Fibroblast of villous mesenchyme (primary cell): ENCODE measurements at places on chromosomes 13 and 19. TPM values are rescaled to one million over a fixed set of nuclear protein-coding genes. Genes with fewer than 3 reads are reported as not detected.

- no peak for DNase-seq
Observed at GRCh38 chr13:101829484-101829883, 377.0 kb downstream of the ITGBL1 start.

GRCh38 chr19:47075179-47075810, 26.9 kb upstream of the TMEM160 start:
- DNase-seq = no peak

GRCh38 chr13:112592181-112592580, 4.2 kb upstream of the TUBGCP3 start:
- DNase-seq = no peak

- no peak for DNase-seq
Observed at GRCh38 chr19:43496960-43497359, 7.6 kb downstream of the PHLDB3 start.

DNA sequence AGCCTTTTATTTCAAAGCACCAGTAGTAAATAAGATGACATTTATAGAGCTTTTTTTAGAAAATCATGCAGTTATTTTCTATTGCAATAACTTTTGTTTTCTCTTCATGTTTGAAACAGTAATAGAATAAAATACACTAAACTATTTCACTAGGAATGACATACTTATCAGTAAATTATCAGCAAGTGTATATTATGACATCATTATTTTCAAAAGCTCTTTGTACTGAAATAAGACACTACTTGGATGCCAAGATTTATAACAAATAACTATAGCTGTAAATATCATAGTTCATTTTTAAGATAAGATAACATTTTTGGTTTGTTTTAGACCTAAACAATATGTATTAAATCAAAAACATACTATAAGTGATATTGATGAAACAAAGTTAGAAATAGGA, 56.8 kb downstream of the STOML3 start:
- no peak for DNase-seq

DNA sequence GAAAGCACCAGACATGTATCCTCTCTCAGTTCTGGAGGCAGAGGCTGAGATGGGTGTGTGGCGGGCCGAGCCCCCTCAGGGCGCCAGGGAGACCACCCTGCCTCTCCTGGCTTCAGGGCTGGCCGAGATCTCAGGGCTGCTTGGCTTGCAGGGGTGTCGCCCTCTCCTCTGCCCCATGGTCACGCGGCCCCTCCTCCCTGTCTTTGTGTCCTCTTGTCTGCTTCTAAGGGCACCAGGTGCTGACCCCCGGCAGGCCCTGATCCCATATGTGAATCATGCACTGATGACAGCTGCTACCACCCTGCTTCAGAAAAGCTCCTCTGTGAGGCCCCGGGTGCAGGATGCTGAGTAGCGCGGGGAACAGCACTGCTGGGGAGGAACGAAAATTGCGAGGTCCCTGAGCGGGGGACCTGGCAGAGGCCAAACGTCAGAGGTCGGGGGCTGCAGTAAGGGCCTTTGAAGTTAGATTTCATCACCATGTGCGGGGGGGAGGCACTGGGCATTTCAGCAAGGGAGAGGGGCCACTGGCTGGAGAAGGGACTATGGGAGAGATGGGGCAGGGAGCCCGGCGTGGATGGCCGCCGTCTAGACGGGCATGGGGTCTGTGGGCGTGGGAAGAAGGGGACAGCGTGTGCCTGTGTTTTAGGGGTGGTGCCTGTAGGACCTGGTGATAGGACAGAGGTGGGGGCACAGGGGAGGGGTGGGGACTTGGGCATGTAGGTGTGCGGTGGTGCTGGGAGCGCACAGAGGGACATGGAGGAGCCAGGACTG, 125.2 kb downstream of the KDM4B start:
- DNase-seq = no peak

DNA sequence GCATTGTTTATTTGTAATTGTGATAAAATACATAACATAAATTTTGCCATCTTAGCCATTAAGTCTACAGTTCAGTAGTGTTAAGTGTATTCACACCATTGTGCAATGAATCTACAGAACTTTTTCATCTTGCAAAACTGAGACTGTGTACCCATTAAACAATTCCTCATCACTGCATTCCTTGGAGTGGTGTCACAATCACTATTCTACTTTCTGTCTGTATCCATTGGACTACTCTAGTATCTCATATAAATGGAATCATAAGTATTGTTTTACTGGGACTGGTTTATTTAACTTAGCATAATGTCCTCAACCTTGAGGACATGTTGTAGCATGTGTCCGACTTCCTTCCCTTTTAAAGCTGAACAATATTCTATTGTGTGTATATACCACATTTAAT, 36.8 kb downstream of the UFM1 start:
- peak; percentile 51 for DNase-seq

- no peak for DNase-seq
Observed at GRCh38 chr19:50500060-50500752, 10.8 kb downstream of the JOSD2 start.

GRCh38 chr13:47508527-47509228, 492.4 kb downstream of the SUCLA2 start:
- no peak for DNase-seq

GRCh38 chr13:99398916-99399622, 91.9 kb upstream of the GPR183 start:
- no peak for DNase-seq

- DNase-seq = peak; percentile 45
Observed at GRCh38 chr19:51097166-51097738, 11.0 kb downstream of the CTU1 start.

GRCh38 chr13:34078334-34078999, 260.5 kb downstream of the RFC3 start:
- no peak for DNase-seq

The FXYD3 gene
- total RNA-seq = not detected in 2 replicates

The ZIC5 gene
- not detected in 2 replicates for total RNA-seq

The RPS28 gene
- 86.4 and 117 TPM in 2 replicates for total RNA-seq

The LYPD3 gene
- 0.43 TPM in 1 of 2 replicates, not detected in the other for total RNA-seq

The CCDC122 gene
- total RNA-seq = 4.2 and 16.0 TPM in 2 replicates

The CLEC4M gene
- total RNA-seq = under 0.01 TPM in 1 of 2 replicates, not detected in the other

The MIER2 gene
- total RNA-seq = 18.0 and 19.9 TPM in 2 replicates

The MEIOSIN gene
- not detected in 2 replicates for total RNA-seq

The KCNJ14 gene
- 0.43 and 0.64 TPM in 2 replicates for total RNA-seq

The A1BG gene
- total RNA-seq = 1.3 TPM in 2 replicates

The JOSD2 gene
- total RNA-seq = 22.9 and 30.0 TPM in 2 replicates
